ENCODE measurements at places on chromosomes 6 and 20.
A peak's percentile ranks its signal among the peaks of the same experiment; 100 is the strongest.

DNA sequence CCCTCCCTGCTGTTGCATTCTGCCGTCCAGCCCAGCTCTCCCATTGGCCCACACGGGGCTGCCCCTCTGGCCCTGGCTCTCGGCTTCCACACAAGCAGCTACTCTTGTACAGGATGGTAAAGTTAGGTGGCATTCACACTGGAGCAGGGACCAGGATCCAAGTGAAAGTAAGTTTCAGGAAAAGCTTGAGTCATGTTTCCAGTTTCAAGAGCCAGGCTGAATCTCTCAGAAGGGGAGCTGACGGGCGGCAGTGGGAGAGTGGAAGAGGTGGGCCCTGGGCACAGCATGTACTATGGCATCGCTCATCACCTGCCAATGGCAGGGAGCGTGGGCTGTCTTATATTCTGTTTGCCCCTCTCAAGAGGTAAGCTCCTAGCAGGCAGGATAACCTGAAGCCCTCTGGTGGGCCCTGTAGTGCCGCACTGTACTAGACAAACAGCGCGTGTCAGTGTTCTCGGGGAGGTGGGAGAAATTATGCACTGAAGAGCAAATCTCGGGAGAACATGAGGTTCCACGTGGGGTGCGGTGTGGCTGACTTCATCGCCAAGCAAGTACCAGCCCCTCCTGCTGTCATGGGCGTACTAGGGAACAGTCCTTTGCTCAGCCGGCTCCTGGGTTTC lies 241.5 kb downstream of the NRN1 start:
- DNase-seq, result no peak

GRCh38 chr6:129498950-129499842 lies 210.8 kb downstream of the ARHGAP18 start:
- DNase-seq, result no peak

GRCh38 chr6:39646751-39647420 lies 78.3 kb downstream of the KIF6 start:
- DNase-seq, result no peak

DNA sequence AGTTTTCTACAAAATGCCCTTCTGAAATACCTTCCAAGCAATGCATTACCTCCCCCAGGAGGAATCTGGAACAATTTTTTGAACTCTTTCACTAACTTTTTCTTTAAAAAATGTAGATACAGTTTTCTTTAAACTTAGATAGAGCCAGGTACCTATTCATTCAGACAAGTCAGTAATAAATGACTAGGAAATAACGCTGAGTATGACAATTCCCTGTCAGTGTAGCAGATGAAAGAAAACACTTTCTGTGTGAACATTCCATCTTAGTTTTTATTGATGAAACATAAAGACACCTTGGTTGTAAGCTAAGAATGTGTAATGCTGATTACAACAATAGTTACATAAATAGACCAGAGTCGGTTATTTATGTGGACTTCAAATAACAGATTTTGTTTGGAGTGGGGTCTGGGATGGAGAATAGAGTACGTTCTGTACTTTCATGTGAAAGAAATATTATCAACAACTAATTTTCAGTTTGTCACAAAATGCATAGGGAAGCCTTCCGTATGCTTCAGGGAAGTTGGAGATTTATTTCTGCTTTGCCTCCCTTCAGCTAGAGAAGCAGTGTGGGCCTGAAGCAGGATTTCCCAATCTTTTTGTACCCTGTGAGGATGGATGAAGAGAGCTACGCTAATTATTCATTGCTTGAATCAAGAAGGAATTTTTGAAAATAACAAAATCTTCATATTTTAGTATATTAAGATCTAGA lies 19.2 kb upstream of the QKI start:
- no peak for DNase-seq

GRCh38 chr6:6724539-6725467 lies 136.3 kb downstream of the LY86 start:
- peak; percentile 8 for DNase-seq

DNA sequence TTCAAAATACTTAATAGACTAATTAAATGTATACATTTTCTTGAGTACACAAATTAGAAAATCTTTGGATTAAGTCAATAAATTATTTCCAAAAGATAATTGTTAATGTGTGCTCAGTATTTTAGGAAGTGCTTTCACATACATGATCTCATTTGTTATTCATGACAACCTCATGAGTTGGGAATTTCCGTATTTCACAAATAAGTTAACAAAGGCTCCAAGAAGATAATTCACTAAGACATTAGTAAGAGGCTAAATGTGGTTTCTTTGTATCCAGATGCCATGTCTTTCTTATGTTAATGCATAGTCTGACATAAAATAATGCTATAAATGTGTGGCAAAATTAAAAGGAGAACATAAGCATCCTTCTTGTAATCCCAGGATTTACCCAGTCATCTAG lies 79.5 kb upstream of the TCF21 start:
- DNase-seq, result no peak

GRCh38 chr6:4287811-4288244 lies 152.5 kb upstream of the ECI2 start:
- DNase-seq, result no peak

DNA sequence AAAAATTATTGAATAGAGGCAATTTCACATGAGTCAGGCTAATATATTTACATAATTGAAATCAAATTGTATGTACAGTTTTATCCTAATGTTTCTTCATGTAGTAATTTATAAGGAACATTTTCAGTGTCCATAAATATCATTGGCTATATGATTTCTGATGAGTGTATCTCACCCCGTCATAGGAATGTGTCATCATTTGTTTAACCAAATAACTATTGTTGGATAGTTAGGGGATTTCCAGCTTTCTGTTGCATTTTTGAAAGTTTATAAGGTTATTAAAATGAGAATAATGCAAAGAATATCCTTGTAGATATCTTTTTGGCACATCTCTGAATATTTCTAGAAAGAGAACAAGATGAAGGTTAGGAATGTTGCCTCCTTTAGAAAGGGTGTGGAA lies 39.0 kb downstream of the SYTL3 start:
- no peak for DNase-seq

- no peak for DNase-seq
Observed at GRCh38 chr6:31114541-31114878, at the start of gene PSORS1C1. Gene PSORS1C1 (plus strand): TSS chr6:31114800. CDS start chr6:31129633, 14,833 bp downstream.

GRCh38 chr20:20699144-20699543 lies 13.3 kb downstream of the RALGAPA2 start:
- DNase-seq, result no peak

GRCh38 chr6:38555606-38556005 lies 84.1 kb downstream of the BTBD9 start:
- DNase-seq, result no peak

DNA sequence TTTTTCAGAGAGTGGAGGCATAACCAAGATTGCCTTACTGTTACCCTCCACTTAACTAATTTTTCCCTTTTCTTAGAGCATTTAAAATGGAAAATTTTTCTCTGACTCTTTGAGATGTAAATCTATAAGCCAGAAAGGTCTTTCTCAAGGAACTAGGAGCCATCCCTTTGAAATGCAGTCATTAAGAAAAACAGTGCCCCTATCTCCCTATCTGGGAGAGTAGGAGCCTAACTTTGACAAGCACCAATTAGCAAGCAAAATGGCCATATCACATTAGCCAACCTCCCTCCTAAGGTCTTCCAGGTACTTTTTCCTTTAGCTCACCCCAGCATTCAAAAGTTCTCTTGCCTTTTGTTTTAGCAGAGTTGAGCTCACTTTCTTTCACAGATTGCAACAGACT lies 570.5 kb downstream of the EPHA7 start:
- DNase-seq, result no peak

- no peak for DNase-seq
Observed at GRCh38 chr6:153138930-153139329, 7.8 kb upstream of the RGS17 start.

DNA sequence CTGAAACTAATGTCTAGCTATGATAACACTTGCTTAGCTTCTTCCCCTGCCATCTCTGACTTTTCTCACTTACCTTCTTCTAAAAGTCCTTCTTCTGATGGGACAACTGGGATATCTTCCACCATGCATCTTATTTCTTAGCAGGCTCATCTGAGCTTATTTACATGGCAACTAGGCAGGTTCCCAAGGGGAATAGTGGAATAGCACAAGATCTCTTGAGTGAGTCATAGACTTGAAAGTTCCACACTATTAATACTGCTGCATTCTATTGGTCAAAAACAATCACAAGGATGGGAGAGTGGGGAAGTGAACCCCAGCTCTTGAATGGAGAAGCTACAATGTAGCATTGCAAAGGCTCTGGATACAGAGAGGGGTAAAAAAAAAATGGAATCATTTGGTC lies 142.1 kb downstream of the HAO1 start:
- DNase-seq, result no peak

DNA sequence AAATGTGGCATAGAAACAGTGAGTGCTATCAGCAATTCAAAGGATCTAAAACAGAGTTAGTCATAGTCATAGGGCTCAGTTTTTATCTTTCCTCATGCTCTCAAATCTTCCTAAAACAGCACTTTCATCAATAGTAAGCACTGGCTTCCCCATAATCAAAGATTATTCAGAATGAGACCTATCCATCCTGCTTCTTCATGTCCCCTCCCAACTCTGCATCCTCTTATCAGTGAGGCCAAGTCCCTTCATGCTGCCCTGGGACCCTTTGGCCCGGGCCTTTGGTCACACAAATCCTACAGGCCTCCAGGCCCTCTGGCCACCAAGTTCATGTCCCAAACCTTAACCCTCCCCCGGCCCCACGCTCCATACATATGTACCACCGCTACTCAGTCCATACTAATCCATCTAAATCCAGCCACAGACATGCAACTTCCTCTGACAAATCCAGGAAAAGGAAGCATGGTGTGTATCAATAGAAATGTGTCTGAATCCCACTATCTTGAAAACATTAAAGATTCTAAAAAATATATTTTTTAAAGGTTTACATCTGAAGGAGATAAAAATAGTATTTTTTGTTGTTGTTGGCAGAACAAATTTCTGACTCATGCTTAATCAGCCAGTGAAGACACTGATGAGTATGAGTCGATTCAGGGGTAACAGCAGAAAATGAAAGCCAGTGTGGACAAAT lies 143.5 kb downstream of the PDE7B start:
- DNase-seq, result no peak

GRCh38 chr20:34876406-34877282 lies at the start of gene ACSS2:
Gene ACSS2 (plus strand): TSS chr20:34876612. CDS start chr20:34876646, 34 bp downstream.
- DNase-seq, result peak; percentile 96

GRCh38 chr6:167291623-167292300 lies 647 bp downstream of the UNC93A start:
- no peak for DNase-seq

GRCh38 chr6:111738156-111738555 lies 132.5 kb upstream of the TRAF3IP2 start:
- DNase-seq, result no peak

- no peak for DNase-seq
Observed at GRCh38 chr6:15519681-15520080, 143.1 kb downstream of the DTNBP1 start.

DNA sequence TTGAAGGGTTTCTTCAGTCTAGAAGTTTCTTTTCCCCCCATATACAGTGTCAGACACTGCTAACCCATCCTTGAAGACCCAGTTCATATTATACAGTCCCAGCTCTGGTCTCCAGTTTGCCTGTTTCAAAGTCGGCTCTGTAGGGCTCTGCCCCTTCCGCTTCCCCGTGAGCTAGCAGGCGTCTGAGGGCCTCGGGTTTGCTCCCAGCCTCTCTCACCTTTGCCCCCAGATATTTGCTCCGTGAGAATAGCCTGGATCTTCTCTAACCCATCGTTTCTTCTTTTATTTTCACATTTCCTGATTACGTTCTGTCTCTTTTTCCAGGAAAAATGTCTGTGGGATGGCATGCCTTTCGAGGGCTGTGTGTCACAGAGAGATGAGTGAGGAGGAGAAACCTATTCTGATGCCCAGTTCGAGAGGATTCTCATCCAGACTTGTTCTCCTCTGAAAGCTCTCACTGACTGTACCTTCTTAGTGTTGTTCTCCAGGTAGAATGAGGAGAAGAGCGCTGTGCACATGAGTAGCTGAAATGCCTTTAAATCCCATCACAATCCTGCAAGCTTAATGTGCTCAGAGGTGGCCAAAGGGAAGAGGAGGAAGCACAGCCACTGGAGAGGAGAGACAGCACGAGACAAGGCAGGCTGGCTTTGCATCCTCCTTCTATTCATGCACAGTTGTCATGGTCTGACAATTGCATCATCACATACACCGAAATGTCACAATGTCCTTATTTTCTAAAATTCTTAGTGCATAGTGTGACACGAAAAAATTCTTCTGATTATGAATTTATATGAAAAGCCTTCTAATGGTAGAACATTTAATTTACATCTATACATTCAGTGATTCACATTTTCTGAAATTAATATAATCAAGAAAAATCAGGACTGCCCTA lies 171.1 kb downstream of the FOXA2 start:
- DNase-seq, result no peak

GRCh38 chr20:15319439-15319838 lies 982.0 kb upstream of the FLRT3 start:
- no peak for DNase-seq

DNA sequence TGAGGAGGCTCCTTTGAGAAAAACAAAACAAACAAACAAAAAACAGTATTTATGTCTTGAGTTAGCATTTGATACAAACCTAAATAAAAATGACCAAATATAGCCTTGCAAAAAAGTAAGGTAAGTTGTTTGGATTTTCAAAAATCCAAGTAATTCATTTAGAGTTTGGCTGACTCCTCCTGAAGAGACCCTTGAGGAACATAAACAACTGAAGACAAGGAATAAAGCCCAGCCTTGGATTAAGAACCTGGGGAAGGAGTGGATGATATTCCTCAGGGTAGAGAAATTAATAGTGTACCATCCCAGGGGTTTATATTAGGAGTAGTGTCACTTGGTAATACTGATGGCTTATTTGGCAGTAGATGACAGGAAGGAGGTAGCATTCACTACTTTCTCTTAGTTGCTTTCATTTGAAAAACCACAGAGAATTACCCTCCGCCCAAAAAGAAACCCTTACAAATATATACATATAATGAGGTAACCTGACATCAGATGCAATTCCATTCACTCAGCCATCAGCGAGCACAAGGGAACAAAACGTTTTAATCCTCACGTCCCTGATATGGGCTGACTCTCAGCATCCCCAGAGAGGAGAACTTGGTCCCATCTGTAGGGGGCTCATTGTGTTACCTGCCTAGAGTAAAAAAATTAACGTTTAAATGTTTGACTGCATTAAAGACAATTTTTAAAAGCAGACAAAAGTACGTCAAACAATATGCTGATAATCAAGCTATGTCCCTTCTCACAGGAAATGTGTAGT lies 57.0 kb downstream of the SOBP start:
- no peak for DNase-seq

All from activated naive CD4-positive, alpha-beta T cell (primary cell).